Peyer's patch (tissue), 4 donors: ENCODE measurements at places on chromosomes 5 and 9. TPM values are rescaled to one million over a fixed set of nuclear protein-coding genes. Genes with fewer than 3 reads are reported as not detected.

GRCh38 chr9:16637911-16638310, 232.6 kb downstream of the BNC2 start:
- H3K27ac ChIP-seq: no peak overlapping the region
- H3K4me1 ChIP-seq: no peaks in the 10 kb centered on the region
- no peaks in the 10 kb centered on the region for H3K36me3 ChIP-seq
- H3K27me3 ChIP-seq: no peaks in the 10 kb centered on the region
- DNase-seq: no peak

DNA sequence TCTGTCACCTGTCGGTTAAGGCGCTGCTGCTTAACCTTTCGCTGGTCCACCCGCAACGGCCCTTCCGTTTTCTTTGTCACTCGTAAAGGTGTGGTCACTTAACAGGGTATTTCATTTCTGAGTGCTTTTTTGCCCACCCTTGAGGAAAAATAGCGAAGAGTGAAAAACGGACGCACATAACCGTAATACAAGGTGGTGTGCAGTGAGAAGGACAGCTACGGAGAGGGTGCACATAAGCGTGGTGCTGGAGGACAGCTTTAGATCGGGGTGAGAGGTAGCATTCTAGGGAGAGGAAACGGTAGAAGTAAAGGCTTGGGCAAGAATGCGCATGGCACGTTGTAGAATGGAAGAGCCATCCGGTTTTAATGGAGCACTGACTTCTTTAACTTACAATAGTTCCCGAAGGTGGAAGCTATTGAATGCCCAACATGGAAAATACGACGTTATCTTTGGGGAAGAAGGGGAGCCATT, 761 bp downstream of the CCT5 start:
- peaks cover 13% of the 10 kb centered on the region for H3K4me1 ChIP-seq
- DNase-seq: no peak
- peak overlapping the region; percentile 90 for H3K27ac ChIP-seq
- no peaks in the 10 kb centered on the region for H3K27me3 ChIP-seq

DNA sequence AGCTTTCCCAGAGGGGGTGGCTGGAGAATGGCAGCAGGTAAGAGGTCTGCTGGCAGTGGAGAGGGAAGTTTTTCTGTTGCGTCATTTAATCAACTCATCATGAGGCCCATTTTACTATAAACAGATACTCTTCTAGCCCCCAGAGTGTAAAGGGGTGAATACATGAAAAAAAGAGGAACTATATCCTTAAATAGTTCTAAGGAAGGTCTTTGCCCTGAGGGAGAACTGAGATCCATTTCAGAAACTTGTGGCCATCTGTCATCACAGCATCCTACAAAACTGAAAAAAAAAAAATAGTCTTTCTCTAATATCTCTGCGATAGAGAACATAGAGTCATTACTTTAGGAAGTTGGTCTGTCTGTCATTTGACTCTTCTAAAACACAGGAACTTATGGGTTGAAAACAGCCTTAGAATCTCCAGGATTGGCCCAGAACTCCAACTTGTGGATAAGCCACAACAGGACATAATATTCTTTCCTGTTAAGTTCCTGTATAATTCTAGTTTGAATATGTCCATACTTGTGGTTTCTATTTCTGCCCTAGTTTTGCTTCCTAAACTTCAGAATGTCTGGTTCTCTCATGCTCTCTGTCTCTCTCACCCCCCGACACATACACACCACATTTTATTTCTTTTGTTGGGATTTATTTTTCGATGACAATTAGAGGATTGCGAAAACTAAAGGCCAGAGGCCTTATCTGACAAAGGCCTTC, 238.5 kb upstream of the PIK3R1 start:
- no peaks in the 10 kb centered on the region for H3K36me3 ChIP-seq
- no peak overlapping the region for H3K27ac ChIP-seq
- H3K4me1 ChIP-seq: no peaks in the 10 kb centered on the region
- H3K27me3 ChIP-seq: no peaks in the 10 kb centered on the region

TAF11L13 gene
- total RNA-seq: not detected

ZNF618 gene
- total RNA-seq: 26.4 TPM

GRCh38 chr5:76180814-76181805, 97.9 kb downstream of the SV2C start:
- H3K36me3 ChIP-seq: no peaks in the 10 kb centered on the region
- DNase-seq: no peak
- H3K4me1 ChIP-seq: no peaks in the 10 kb centered on the region

HEMGN gene
- not detected for total RNA-seq

GRCh38 chr5:528629-529511, 4.6 kb upstream of the SLC9A3 start:
- H3K4me3 ChIP-seq: no peak overlapping the region
- no peak for DNase-seq
- no peaks in the 10 kb centered on the region for H3K36me3 ChIP-seq
- no peak overlapping the region for H3K27ac ChIP-seq
- no peaks in the 10 kb centered on the region for H3K27me3 ChIP-seq
- H3K4me1 ChIP-seq: peaks cover 14% of the 10 kb centered on the region

DNA sequence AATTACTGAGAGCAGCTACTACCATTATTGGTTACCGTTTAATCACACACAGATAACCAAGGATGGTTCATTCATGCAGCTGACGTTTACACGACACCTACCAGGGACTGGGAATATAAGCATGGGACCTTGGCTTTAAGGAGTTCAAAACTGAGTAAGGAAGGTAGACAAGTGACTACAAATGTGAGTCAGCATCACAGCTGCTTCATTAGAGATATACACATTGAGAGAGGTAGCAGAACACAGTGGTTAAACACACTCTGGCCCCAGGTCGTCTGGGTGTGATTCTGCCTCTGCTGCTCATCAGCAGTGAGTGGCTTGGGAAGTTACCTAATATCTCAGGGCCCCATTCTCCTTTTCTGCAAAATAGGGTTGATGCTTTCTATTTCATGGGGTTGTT, 268.6 kb downstream of the NR3C1 start:
- H3K4me3 ChIP-seq: no peak overlapping the region
- H3K27me3 ChIP-seq: no peaks in the 10 kb centered on the region
- no peak overlapping the region for H3K27ac ChIP-seq
- DNase-seq: no peak
- no peaks in the 10 kb centered on the region for H3K4me1 ChIP-seq
- no peaks in the 10 kb centered on the region for H3K36me3 ChIP-seq
